ENCODE measurements at places on chromosomes 5 and 9.
A peak's percentile ranks its signal among the peaks of the same experiment; 100 is the strongest.

DNA sequence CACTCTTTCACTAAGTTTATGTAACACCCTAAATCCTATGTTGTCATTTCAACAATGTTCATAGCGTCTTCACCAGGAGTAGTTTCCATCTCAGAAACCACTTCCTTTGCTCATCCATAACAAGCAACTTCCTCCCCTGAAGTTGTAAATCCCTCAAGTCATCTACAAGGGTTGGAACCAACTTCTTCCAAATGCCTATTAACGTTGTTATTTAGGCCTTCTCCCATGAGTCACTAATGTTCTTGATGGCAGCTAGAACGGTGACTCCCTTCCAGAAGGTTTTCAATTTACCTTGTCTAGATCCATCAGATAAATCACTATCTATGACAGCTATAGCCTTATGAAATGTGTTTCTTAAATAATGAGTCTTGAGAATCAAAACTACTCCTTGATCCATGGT lies 73.3 kb upstream of the TARS1 start:
- DNase-seq = no peak

DNA sequence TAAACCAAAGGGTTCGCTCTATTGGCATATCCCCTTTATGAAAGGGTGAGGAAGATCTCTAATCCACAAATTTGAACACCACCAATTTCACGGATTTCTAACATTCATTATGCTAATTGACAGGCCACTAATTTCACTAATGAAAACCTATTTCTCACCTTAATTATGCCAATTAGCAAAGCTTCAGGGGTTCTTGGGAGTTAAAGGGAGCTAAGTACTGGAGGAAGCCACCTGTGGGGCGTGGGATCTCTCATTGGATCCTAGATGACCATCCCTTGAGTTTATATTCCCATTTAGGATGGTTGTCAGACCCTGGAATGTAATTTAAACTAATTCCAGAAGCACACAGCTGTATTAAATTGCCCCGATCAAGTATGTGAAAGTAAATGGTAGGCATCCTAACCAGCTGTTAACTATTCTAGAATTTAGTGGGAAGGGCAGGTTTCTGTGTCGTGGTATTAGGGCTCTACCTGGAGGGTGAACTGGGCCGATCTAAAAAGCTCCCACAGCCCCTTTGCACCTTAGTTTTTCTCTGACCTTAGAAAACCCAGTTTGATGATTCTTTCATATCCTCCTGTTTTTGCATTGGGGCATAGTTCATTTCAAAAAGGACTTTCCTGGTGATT lies 77.1 kb downstream of the C9orf152 start:
- DNase-seq = no peak

DNA sequence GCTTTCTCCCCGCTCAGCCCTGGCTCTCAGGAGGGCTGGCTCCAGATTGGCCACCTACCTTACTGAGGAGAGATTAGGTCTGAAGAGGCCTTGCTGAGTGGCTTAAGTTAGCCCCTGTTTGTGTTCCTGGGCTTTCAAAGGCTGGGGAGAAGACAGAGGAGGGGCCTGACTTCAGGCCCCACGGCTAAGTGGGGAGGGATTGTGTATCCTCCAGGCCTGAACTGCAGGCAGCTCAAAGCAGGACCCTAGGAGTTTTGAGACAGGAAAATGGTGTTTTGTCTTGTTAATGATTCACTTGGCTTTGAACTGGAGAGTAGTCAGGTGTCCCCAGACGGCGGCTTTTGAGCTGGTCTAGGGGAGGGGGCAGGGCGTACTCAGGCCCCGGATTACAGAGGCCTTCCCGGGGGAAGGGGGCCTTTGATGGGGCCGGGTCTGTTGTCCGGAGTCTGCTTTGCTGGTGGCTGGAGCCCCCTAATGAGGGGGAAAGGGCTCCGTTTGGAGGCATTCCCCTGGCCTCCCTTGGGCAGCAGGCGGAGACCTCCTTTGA lies 162.0 kb upstream of the SMIM23 start:
- no peak for DNase-seq

GRCh38 chr5:5080790-5081189 lies 59.3 kb upstream of the ADAMTS16 start:
- peak; percentile 16 for DNase-seq

- DNase-seq = no peak
Measured at GRCh38 chr9:114097613-114098020, 1.5 kb downstream of the KIF12 start.

All from RCC 7860 (cell line).